ENCODE measurements at places on chromosomes 13 and 19.
A peak's percentile ranks its signal among the peaks of the same experiment; 100 is the strongest.

GRCh38 chr19:15464394-15465385, at the start of gene RASAL3:
RASAL3 (minus strand) TSS chr19:15464544; CDS start chr19:15464358, 186 bp downstream.
- no peak for DNase-seq

DNA sequence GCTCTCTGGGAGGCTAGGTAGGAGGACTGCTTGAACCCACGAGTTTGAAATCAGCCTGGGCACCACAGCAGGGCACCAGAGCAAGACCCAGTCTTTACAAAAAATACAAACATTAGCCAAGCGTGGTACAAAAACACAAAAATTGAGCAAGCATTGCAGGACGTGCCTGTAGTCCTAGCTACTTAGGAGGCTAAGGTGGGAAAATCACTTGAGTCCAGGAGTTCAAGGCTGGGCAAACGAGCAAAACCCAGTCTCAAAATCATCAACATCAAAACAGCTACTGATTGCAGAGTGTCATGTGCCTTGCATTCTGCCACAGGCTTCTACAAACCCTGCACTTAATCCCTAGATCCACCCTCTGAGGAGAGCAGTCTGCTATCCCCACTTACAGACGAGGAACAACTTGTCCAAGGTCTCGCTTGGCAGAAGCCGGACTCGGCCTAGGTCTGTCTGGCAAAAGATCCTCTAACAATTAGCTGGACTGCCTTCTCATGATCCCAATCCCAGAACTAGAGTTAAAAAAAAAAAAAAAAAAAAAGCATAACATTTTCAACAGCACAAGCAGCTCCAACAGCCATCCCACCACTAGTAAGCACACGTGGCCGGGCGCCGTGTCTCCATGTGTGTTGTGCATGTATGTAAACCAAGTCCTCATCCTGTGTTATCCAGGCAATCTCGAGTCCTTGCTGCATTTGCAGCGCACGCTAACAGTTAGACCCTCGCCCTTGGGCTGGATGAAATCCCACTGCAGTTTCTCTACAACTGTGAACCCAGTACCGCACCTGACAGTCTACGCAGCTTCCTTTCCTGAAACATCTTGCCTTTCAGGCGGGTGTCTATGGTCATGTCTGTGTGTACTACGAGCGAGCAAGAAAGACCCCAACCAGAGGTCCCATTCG, 2.0 kb downstream of the PPP6R1 start:
- no peak for DNase-seq

DNA sequence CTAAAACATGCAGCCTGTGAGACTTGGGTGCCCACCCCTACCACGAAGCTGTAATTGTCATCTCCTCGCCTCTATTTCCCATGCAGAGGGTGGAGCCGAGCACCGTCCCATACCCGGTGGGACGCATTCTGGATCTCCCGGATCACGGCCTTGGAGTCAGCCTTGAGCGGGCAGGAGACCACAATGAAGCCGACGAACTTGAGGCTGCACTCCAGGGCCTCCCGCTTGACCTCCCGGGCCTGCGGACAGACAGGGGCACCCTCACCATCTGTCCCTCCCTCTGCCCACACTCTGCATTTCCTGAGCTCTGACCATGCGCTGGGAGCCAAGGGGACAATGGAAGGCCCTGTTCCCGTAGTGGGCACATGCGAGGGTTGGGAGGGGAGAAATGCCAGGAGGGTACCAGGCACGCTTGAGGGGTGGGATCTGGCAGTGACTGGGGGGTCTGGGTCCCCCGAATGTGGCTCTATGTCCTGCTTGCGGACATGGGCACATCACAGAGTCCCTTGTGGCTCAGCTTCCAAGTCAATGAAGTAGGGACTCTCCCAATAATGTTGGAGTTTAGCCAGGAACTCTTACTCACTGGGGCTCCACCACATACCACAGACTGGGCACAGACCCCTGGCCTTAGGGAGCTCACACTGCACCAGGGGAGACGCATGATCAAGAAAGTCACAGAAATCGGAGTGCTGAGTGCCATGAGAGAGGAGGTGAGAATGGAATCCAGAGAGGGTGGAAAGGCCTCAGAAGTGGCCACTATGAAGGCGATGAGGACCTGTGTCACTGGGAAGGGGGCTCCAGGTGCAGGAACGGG, 9.2 kb upstream of the GMIP start:
- no peak for DNase-seq

DNA sequence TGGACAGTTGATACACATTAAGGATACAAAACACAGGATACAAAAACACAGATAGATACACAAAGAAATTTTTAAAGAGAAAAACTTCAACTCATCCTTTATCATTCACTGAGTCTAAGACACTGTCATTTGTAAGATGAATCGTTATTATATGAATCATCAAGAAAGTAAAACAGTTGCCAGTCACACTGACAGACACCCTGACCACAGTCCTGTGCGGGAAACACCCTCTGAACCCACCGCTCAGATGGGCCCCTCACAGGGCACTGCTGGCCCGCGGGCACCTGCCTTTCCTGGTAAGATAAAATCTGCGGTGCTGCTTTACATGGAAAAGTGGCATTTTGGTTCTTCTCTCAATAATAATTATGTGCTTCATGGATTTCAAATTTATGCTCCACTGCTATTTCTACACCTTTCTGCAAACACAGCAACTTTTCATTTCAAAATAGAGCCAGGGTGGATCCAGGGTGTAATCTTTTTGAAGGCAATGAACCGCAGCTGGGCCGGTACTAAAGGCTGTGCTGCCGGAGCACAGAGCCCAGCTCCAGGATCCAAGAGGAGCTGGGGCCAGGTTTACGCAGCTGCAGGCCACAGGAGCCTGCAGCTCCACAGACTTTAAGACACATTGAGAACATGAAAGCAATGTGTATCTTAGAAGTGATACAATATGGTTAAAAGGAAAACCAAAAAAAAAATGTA, 76.8 kb downstream of the TUBGCP3 start:
- no peak for DNase-seq

- no peak for DNase-seq
Observed at GRCh38 chr19:5652261-5652660, 28.1 kb downstream of the MICOS13 start.

DNA sequence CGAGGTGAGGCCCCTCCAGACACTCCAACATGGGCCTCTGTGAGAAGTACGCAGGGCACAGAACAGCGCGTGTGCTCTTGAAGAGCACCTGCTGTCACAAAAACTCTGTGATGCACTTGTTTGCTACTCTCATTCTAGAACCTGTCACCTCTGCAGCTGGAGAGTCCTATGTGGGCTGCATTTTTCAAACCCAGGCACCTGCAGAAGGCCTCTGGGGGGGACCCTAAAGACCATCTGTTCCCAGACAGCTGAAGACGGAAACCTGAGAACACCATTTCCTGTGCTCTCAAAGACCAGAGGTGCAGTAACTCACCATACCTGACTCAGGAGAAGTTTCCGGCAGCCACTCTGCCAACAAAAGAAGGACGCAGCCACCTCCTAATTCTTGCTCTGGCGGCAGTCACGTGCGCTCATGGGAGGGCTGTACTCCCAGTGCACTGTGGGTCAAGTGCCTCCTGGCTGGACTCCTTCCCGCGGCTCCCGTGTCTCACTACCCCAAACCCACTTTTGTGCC, 28.1 kb downstream of the RANBP3 start:
- no peak for DNase-seq

DNA sequence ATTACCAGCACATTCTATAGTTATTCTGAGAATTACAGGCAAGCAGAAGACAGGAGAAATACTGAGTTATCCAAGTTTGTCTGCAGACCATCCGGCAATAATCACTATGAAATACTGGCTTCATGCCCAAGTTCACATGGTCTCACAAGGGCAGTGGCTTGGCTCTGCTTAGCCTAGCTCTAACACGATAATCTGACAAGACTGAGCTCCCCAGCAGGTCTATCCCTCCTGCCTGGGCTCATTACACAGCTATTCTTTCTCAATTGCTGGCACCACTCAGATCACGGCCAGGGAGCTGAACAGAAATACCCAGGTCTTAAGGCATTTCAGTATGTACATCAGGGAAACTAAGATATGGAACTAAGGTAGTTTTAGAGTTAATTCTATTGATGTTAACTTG, 361.6 kb upstream of the PCDH20 start:
- no peak for DNase-seq

DNA sequence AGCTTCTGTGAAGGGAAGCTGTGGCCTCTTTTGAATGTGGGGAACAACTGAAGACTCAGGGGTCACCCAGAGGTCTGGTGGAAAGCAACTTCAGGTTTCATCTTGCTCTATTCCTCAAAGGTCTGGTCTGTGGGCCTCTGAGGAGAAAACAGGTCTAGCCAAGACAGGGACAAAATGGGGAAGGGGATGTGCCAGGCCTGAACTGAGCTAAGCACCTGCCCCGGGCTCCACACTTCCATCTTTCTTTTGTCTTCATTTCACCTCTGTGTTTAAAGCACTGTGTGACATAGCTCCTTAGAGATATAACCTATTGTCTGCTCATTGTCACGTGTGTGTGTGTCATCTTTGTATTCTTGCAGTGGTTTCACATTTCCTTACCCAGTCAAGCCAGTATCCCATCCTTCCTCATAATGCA, 19.9 kb upstream of the GDF15 start:
- DNase-seq = peak; percentile 88

DNA sequence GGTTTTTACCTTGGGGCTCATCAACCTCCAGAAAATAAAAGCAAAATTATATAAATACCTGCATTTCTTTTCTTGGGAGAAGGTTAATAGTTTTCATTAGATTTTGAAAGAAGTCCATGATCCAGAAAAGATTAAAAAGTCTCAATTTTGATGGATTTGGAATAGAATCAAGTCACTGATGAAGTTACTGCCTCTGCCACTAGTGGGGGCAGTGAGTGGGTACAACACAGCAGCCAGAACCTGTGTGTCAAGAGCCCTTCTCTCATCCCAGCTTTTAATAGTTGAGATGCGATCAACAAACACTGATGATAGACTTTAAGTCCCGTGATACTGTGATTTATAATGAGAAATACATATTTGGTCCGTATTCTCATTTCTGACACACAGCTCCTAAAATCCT, 686.7 kb downstream of the DIAPH3 start:
- DNase-seq = no peak

GRCh38 chr19:47142779-47143178, 12.1 kb downstream of the SAE1 start:
- DNase-seq = no peak

DNA sequence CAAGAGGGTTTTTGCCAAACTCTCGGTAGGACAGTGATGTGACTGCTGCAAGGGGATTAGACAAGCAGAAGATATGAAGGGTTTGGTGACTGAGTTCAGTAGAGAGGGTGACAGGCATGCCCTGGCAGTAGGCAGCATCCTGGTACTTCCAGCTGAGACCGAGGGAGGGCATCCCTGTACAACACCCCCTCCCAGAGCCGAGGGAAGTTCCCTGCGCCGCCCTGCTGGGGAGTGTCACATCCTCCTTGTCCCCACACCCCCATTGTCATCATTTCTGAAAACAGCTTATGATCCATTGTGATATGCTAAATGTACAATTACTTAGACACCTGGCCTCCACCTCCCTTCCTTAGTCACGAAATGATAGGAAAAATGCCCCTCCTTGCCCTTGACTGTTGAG, 14.6 kb downstream of the ZNF544 start:
- DNase-seq = no peak

DNA sequence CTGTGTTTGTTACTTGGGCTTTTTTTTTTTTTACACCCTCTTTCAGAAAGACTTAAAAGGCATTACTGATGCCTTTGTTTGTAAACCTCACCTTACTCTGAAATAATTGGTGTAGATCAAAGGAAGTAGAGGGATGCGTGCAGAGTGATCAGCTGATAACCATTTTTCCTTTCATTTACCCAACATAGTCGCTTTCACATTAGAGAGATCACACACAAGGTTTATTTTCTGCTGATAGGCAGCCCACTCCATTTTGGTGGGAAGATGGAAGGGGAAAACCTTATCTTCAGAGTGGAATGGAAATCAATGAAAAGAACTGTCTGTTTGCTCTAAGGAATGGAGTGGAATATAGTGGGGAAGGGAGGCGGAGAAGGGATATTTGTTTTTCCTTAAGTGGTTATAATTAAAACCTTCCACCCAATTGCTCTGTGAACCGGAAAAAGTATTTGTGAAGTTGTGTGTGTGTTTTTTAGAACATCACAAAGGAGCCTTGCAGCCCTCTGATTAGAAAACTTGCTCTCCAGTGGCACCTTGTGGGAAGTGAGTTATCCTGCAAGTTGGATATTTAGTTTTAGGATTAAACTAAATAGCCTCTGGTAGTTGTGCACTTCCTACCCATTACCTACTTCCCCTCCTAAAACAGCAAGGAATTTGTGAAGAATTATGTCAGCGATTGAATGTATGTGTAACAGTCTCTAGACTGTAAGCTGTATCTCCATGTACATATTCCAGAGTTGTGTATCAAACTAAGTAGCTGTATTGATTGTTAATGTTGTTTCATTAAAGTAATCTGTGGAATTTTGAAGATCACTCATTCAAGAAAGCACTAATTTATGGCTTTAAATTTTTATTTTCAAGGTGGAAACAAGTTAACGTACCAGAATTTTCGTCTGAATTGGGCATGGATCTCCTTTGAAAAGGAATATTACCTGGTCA, 76.8 kb downstream of the FREM2 start:
- no peak for DNase-seq

GRCh38 chr19:1425102-1425837, 12.9 kb upstream of the RPS15 start:
- DNase-seq = no peak

GRCh38 chr19:1065606-1066109, 1.3 kb upstream of the ARHGAP45 start:
- no peak for DNase-seq

GRCh38 chr13:84823528-84823927, 941.3 kb upstream of the SLITRK1 start:
- DNase-seq = no peak

DNA sequence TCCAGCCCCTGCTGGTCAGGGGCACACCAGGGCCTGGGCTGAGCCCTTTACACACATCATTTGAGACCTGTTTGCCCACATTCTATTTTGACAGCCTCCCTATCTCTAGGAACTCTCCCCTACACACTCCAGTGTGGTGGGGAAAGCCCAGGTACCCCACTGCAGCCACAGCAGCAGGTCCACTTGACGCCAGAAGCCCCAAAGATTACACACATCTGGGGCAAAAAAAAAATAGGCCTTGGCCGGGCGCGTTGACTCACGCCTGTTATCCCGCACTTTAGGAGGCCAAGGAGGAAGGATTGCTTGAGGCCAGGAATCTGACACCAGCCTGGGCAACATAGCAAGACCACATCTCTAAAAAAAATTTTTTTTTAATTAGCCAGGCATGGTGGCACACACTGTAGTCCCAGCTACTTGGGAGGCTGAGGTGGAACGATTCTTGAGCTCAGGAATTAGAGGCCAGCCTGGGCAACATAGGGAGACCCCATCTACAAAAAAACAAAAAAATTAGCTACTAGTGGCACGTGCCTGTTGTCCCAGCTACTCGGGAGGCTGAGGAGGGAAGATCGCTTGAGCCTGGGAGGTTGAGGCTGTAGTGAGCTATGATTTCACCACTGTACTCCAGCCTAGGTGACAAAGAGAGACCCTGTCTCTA, 18.0 kb upstream of the CD22 start:
- DNase-seq = no peak
